ENCODE measurements at places on chromosomes 12 and 14.

DNA sequence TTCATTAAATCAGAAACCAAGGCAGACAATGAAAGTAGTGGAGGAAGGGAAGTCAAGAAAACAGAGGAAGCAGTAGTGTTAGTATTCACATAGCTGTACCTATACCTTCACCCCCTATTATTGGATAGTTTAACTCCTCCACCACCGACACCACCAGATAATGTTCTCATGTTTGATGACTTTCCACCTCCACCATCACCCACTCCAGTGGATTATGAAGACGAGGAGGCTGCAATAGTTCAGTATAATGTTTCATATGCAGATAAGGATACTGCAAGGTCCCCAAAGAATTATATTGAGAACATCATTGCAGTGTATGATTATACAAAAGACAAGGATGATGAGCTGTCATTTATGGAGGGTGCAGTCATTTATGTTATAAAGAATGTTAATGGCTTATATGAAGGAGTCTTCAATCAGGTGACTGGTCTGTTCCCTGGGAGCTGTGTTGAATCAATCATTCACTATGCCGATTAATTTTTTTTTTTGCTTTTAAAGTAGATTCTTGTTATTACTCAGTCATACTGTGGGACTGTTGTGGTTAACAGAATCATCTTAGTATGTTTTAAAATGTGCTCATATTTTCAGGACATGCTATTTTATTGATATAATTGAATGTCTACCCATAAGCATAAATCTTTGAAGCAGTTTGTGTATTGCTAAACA lies 32.2 kb upstream of the KTN1 start:
- DNase-seq: no peak

- DNase-seq: no peak
Observed at GRCh38 chr12:26854031-26854390, 21.0 kb upstream of the ITPR2 start.

DNA sequence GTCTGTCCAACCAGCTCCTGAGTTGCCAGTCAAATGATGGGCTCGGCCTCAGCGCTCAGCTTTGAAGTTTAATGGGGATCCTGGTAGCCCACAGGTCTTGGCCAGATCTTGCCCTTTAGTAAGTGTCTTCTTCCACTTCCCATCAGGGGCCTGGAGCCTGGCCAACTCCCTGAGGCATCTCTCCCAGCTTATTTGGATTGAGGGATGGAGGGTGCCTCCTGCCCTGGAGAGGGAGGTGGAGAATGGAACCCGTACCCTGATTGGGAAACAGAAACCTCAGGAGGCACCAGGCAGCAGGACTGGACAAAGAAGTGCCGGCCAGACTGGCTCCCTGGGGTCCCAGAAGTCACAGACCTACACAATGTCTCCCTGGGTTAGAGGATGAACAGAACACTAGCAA lies 40.5 kb upstream of the LTBP2 start:
- no peak for DNase-seq

GRCh38 chr12:108609537-108610335 lies 11.9 kb upstream of the TMEM119 start:
- DNase-seq: peak; percentile 68

DNA sequence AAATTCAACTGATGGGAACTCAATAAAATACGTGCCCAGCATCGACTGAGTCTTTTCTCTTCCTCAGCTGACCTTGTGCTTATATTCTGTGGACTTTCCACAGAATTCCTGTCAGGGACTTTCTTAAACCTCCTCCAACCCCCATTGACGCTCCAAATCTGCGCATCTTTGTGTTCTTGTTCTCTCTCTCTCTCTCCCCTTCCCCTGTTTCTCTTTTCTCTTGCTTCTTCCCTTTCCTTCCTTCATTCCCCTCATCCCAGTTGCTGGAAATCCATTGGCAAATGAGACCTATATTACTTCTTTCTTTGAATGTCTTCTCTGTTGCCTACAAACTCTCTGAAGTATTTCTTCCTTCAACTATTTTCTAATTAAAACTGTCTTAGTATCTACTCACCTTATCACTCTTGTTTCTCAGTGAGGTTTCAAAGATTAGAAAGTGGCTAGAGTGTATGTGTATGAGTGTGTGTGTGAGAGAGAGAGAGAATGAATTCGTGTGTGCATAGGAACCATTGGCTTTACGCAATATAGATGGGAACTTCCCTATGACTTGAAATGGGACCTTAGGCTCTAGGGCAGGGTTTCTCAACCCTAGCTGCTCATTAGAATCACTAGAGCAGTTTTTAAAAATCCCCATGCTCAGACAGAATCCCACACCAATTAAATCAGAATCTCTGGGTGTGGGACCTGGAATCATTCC lies 41.8 kb upstream of the DHRS7 start:
- DNase-seq: no peak

DNA sequence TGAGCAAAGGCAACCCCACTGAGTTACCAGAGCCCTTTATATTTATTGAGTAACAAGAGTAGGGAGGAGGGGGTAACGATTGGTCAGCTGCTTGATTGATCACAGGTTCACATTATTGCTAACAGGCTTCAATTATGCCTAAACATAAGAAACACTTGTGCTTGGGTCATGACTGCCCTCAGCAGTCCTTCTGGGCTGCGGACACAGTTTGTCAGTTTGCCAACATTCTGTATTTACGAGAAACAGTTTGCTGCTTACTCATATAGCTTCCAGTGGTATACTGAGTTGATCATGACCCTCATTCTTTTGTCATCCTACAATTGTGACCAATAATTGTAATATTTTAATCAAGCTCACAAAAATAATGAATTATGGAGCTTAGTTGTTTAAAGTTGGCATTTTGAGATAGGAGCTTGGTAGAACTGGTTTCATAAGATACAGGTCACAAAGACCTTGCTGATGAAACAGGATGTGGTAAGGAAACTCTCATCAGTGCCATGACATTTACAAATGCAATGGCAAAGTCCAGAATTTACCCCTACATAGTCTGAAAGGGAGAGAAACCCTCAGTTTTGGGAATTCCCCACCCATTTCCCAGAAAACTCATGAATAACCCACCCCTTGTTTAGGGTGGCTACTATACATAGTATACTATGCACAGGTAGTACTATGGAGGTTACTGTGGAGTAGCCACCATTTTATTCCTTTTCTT lies 1421.0 kb upstream of the FLRT2 start:
- DNase-seq: no peak

DNA sequence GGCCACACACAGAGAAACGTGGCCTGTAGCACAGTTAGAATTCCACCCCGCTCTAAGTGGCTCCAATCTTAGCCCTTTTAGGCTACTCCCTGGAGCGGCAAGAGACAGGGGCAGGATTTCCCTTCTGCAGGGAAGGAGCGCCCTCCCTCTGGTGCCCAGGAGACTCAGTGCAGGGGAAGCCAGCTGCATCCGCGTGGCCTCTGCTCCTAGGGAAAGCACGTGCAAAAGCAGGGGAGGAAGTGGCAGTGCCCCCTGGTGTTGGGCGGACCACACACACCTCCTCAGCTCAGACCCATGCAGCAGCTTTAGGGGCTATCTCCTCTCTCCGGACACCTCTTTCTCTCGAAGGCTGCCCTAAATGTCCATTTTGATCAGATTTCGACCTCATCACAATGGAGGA lies 50.0 kb downstream of the SPRING1 start:
- peak; percentile 67 for DNase-seq

DNA sequence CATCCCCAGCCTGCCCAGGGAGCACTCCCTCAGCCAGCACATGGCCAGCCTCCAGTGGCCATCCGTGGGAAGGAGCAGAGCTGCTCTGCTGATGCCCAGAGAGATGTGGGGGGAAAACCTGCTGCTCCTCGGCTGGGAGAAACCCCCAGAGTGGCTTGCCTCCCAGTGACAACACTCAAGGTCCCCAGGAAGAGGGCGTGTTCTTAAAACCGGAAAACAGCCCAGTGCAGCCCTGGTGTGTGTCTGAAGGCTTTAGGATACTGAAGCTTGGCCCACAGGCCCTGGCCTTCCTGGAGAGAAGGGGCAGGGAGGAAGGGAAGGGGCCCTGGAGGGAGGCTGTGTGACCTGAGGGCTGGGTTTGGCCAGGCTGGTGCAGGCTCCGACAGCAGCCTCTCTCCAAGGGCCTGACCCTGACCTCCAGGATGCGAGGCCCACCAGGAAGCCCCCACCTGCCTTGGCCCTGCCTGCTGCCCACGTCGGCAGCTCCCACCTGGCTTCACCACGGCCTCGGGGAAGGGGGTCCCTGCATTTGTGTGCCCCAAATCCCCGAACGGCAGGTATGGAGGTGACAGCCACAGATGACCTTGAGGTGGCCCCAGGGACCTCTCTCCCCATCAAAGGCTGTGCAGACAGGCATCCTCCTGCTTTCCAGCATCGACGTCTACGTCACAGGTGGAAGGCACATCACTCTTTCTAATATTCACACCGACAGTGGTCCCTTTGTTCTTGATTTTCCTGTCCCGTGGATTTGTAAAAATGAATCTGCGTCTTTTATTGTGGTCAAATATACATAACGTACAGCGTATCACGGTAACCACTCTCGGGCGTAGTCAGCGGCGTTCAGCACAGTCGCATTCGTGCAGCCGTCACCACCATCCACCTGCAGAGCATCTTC lies 190.0 kb upstream of the C14orf180 start:
- peak; percentile 38 for DNase-seq

DNA sequence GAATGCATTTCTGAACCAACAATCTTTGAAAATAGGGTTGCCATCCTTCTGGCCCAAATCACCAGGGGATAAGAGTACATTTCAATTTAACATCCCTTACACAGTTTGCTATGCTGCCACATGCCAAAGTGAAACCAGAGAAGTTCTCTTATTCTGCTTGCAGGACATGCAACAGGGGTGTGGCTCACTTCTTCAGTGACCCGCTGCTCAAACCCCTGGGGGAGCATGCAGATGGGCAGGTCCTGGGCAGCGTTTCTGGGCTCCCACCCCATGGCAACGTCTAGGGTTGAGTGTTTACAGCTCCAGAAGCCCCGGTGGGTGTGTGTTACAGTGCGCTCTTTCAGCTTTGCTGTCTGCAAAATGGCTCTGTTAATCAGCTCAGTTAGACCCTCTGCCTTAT lies 1306.3 kb upstream of the TMEM132C start:
- no peak for DNase-seq

GRCh38 chr12:32897687-32898573 lies 1.4 kb upstream of the PKP2 start:
- DNase-seq: no peak

GRCh38 chr12:43655586-43655985 lies 103.0 kb downstream of the PUS7L start:
- no peak for DNase-seq

GRCh38 chr12:14418451-14418890 lies 53.0 kb downstream of the ATF7IP start:
- DNase-seq: peak; percentile 27

- peak; percentile 93 for DNase-seq
Observed at GRCh38 chr14:22829661-22830442, at the start of gene MRPL52. Gene MRPL52 (plus strand): TSS chr14:22829887. CDS start chr14:22829913, 26 bp downstream.

DNA sequence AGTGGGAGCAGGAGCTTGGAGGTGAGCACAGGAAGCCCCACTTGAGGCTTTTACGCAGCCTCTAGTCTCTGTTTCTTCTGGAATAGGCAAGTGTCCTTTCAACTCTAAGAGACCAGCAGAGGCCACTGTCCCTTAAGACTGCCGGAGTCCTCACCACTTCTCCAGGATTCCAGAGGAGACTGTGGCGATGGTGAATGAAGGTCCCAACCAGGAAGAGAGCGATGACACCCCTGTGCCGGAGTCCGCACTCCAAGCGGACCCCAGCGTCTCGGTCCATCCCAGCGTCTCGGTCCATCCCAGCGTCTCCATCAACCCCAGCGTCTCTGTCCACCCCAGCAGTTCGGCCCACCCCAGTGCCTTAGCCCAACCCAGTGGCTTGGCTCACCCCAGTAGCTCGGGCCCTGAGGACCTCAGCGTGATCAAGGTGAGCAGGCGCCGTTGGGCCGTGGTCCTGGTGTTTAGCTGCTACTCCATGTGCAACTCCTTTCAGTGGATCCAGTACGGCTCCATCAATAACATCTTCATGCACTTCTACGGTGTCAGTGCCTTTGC lies 442 bp downstream of the FLVCR2 start:
- DNase-seq: no peak

DNA sequence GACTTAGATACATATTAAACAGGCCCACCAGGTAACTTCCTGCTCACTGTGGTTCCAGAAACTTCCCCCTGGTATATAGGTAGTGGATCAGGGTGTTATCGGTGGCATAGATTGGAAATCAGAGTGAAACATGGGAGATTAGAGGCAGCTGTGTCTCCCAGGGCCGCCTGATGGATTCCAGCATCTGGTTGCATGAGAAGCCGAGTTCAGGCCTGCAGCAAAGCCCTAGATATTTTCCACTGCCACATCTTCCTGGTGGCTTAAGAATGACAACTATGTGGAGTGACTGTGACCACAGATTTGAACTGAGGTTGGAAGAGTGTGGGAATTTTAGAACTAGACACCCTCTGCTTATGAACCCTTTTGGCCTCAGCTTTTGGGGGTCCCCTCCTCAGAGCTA lies 184.8 kb upstream of the NTF3 start:
- no peak for DNase-seq

DNA sequence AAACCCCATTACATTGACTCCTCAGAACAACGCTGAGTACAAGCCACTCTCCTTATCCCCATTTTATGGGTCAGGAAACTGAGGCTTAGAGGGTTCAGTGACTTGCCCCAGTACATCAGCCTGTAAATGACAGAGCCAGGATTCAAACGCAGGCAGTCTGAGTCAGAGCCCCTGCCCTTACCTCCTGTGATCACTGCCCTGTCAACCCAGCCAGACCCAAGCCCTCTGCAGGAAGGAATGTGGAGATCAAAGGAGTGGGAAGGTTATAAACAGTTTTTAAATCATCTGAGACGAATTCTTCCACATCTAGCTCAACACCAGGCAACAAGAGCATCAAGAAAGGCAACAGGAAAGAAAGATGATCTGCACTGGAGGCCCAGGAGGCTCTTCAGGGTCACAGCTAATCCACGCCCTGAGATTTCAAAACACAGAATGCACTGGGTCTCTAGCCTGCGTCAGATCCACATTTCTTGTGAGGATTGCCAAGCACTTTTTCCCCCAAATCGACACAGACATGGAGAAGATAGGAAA lies 38.5 kb downstream of the SPTB start:
- DNase-seq: no peak

DNA sequence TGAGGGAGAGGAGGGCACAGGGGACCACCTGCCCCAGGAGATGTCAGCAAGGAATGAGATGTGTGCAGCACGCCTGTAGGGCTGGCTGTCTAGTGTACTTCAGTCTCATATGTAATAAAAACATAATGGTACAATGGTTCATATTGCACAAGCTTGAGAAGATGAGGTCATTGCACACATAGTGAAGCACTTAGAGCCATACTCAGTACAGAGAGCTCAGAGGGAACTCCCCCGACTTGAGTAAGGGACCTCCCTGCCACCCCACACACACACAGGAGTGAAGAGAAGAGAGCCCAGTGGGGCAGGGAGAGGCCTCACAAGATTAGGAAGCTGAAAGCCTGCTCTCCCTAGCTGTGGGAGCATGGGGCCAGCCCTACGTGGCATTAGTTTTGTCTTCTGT lies 61.5 kb downstream of the SLC6A12 start:
- DNase-seq: no peak

DNA sequence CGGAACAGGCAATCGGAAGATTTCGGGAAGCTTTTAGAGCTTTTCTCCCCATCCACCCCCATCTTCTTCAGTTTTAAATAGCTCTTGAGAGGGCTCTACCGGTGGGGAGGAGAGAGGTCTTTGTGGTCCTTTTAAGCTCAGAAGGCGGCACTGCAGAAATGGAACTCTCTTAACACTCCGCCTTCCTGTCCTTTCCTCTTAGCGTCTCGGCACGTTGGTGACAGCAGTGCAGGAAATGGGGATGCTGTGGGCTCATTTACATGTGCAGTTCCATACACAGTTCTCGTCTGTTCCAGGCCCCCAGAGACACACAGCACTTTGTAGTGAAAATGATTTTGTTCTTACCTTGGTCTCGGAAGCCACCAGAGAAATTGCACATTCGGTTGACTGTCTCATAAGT lies 50.4 kb upstream of the RIN3 start:
- DNase-seq: no peak

- DNase-seq: no peak
Observed at GRCh38 chr14:73764406-73765280, 50.5 kb upstream of the PNMA1 start.

All from SK-N-SH (cell line).